Neural crest cell (in vitro differentiated cells): ENCODE measurements at places on chromosomes 2 and 18.

GRCh38 chr2:155141418-155141817 lies 442.9 kb downstream of the KCNJ3 start:
- no peak for DNase-seq

- no peak for DNase-seq
Measured at GRCh38 chr2:237801466-237801865, 2.9 kb downstream of the RBM44 start.

DNA sequence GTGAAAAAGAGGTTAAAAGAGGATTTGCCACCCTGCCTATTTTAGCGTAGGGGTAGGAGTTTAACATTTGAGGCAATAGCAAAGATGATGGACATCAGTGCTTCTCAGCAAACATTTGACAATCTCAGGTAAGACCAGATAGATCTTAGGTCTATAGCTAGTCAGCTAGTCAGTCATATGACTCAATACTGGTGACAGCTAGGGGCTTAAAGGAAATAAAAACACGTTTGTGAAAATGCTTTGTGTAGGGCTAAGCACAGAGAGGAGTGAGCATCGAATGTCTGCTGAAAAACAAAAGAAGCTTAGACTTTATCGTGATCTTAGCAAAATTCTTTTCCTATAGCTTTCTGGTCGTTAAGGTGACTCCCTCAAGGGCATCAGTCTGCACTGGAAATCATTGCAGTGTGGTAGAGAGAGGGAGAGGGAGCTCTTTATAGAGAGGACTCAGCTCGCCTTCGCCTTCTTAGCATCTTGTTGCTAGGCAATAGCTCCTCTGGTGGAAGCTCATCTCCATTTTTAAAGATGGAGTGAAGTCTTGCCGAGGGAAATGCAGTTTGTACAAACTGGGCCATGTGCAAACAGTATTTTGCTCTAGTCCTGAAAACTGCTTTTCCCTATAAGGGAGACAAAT lies 62.8 kb upstream of the SLC38A11 start:
- DNase-seq: peak; percentile 23

GRCh38 chr18:24157855-24158254 lies 19.0 kb downstream of the CABYR start:
- DNase-seq: no peak

GRCh38 chr2:96489663-96490062 lies 15.5 kb downstream of the NEURL3 start:
- DNase-seq: no peak

GRCh38 chr2:106960683-106961161 lies 74.8 kb upstream of the ST6GAL2 start:
- DNase-seq: no peak
